ENCODE measurements at places on chromosomes 12 and 14.

- H3K4me1 ChIP-seq: no peaks in the 10 kb centered on the region
- no peaks in the 10 kb centered on the region for H3K36me3 ChIP-seq
- no peak overlapping the region for H3K27ac ChIP-seq
- no peak for DNase-seq
These were observed 111.5 kb upstream of the KITLG start for GRCh38 chr12:88691811-88692210.

- H3K4me1 ChIP-seq: no peaks in the 10 kb centered on the region
- DNase-seq: no peak
- no peaks in the 10 kb centered on the region for H3K27me3 ChIP-seq
These were observed 15.2 kb downstream of the MSI1 start for GRCh38 chr12:120353556-120354317.

GRCh38 chr12:15856097-15856982 is 25.8 kb upstream of the STRAP start:
- H3K36me3 ChIP-seq: no peaks in the 10 kb centered on the region
- H3K27ac ChIP-seq: no peak overlapping the region
- H3K27me3 ChIP-seq: no peaks in the 10 kb centered on the region
- no peaks in the 10 kb centered on the region for H3K4me1 ChIP-seq
- no peak overlapping the region for H3K4me3 ChIP-seq

- H3K27me3 ChIP-seq: no peaks in the 10 kb centered on the region
- H3K36me3 ChIP-seq: no peaks in the 10 kb centered on the region
- no peak for DNase-seq
- H3K4me3 ChIP-seq: no peak overlapping the region
These were observed 146.4 kb downstream of the ADGRD1 start for GRCh38 chr12:131100031-131100674.

DNA sequence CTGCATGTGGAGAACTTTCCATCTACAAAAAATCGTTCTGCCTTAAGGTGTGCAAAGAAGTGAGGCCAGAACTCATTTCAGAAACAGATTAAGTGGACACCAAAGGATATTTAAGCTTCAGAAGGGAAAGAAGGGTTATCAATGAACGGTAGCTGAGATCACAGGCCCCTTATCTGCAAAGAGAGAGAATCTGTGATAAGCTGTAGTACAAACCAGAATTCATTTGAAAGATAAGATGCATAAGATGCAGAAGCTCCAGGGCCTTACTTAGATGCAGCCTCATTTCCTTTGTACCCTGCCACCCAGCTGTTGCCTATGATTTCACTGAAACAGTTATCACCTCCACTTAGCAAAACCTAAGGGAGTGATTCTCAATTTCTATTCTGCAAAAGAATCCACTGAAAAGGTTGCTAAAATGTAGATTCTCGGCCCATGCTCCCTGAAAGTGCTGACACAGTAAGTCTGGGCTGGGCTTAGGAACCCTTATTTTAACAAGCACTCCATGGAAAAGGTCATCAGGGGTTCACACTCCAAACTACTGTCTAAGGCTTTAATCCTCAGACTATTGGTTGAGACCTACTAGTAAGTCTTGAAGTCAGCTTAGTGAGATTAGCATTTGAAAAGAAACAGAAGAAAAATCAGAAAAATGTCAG is 64.8 kb downstream of the HELB start:
- H3K27me3 ChIP-seq: no peaks in the 10 kb centered on the region
- H3K4me3 ChIP-seq: no peak overlapping the region
- no peak for DNase-seq
- H3K27ac ChIP-seq: no peak overlapping the region

GRCh38 chr14:59788176-59788575 is 82.4 kb downstream of the RTN1 start:
- H3K4me1 ChIP-seq: no peaks in the 10 kb centered on the region
- no peaks in the 10 kb centered on the region for H3K36me3 ChIP-seq
- H3K4me3 ChIP-seq: no peak overlapping the region
- no peak for DNase-seq
- no peak overlapping the region for H3K27ac ChIP-seq

GRCh38 chr12:45644541-45644940 is 85.0 kb upstream of the ARID2 start:
- H3K27me3 ChIP-seq: no peaks in the 10 kb centered on the region
- no peak for DNase-seq
- H3K27ac ChIP-seq: no peak overlapping the region
- H3K36me3 ChIP-seq: no peaks in the 10 kb centered on the region

GRCh38 chr12:82625523-82625922 is 61.2 kb upstream of the TMTC2 start:
- no peak for DNase-seq
- H3K27me3 ChIP-seq: no peaks in the 10 kb centered on the region
- H3K4me1 ChIP-seq: no peaks in the 10 kb centered on the region
- no peaks in the 10 kb centered on the region for H3K36me3 ChIP-seq

- H3K4me3 ChIP-seq: no peak overlapping the region
- H3K4me1 ChIP-seq: no peaks in the 10 kb centered on the region
- H3K27me3 ChIP-seq: no peaks in the 10 kb centered on the region
- H3K36me3 ChIP-seq: no peaks in the 10 kb centered on the region
These were observed 26.0 kb downstream of the C12orf42 start for GRCh38 chr12:103469719-103470118.

DNA sequence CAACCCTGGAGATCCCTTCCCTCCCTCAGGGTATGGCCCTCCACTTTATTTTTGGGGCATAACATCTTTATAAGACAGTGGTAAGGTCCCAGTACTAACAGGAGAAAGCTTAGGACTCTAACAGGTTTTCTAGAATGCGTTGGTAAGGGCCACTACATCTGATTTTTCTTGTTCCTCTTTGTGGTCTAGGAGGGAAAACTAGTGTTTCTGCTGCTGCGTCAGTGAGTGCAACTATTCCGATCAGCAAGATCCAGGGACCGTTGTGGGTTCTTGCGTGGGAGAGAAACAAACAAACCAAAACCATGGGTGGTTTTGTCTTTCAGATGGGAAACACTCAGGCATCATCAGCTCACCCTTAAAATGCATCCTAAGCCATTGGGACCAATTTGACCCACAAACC is 123.6 kb upstream of the SLC16A7 start:
- H3K27me3 ChIP-seq: no peaks in the 10 kb centered on the region
- no peaks in the 10 kb centered on the region for H3K4me1 ChIP-seq
- DNase-seq: no peak
- no peak overlapping the region for H3K27ac ChIP-seq

DNA sequence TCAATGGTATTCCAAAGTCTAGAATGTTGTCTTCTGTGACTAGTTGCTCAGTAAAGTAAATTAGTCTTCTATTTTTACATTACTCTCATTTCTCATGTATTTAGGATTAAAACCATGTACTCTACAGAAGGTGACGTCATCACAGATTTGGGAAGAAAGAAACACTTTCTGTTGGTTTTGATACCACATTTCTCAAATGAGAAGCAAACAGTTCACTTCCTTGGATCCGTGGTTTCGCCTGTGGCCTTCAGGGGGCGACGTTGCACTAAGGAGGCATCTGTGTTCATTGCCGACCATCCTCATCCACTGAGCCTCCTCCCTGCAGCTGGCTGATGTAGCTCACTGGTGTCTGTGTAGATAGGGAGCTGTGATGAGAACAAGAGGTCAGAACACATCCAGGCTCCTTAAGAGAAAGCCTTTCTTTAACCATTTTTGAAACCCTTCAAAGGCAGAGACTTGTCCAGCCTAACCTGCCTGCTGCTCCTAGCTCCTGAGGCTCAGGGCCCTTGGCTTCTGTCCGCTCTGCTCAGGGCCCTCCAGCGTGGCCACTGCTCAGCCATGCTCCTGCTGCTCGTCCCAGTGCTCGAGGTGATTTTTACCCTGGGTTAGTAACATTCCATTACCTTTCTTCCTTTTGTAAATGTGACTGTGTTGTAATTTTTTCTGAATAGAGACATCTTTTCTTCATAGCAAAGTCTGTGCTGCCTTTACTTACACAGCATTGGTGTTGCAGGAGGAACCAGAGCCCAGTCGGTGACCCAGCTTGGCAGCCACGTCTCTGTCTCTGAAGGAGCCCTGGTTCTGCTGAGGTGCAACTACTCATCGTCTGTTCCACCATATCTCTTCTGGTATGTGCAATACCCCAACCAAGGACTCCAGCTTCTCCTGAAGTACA is 220.6 kb upstream of the OR4E1 start:
- DNase-seq: no peak
- H3K27me3 ChIP-seq: no peaks in the 10 kb centered on the region
- no peak overlapping the region for H3K4me3 ChIP-seq
- no peaks in the 10 kb centered on the region for H3K36me3 ChIP-seq

GRCh38 chr12:129610601-129611120 is 293.2 kb downstream of the TMEM132D start:
- H3K27ac ChIP-seq: no peak overlapping the region
- no peak overlapping the region for H3K4me3 ChIP-seq
- H3K36me3 ChIP-seq: no peaks in the 10 kb centered on the region

DNA sequence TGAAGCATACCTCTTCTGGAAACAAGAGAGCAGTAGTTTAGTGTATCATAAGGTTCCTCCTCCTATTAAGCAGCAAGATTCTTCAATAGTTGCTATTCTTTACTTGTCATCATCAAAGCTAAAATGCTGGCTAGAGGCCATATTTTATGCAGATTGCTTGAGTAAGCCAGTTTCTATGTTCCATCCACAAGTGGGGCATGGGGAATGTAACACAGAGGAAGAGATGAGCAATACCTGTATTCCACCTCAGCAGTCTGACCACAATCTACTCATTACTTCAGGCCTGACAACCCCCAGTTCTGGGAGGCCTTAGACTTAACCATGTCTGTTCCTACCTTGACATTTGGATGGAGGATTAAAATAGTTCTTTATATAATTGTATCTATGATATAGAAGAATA is 423.6 kb downstream of the BTG1 start:
- H3K4me3 ChIP-seq: no peak overlapping the region
- H3K27ac ChIP-seq: no peak overlapping the region
- H3K4me1 ChIP-seq: no peaks in the 10 kb centered on the region
- H3K27me3 ChIP-seq: no peaks in the 10 kb centered on the region
- no peak for DNase-seq

DNA sequence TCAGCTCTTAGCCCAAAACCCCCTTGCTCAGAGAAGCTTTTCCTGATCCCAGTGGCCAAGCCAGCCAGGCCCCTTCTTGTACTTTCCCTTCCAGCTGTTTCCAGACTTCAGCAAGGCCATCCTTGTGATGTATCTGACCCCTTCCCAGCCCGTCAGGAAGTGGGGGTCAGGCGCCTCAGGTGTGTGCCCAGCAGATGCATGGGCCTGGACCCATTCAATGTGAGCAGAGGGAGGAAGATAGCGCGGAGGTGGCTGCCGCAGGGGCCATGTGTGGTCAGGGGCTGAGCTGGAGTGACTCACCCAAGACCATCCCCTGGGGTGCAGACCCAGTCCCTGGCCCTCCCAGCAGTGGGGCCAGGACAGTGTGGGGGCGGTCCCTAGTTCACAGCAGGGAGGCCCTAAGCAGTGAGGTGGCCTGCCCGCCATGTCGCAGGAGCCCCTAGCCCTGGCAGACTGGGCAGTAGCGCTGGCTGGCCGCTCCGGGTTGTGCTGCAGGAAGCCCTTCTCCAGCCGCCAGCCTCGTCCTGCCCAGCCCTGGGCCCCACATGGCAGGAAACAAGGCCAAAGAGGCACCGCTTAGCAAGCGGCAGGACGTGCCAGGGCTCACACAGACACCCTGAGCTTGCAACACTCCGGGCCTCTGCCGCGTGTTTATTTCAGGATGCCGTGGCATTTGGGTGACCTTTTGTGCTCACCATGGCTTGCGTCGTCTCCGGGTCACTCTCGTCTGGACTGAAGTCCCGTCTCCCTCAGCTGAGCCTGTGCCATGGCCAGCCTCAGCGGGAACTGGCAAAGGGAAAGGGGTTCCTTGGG is 12.0 kb downstream of the ADSS1 start:
- H3K27me3 ChIP-seq: no peaks in the 10 kb centered on the region
- peaks cover 6% of the 10 kb centered on the region for H3K36me3 ChIP-seq
- peak overlapping the region; percentile 87 for H3K27ac ChIP-seq
- DNase-seq: peak; percentile 71

Data from kidney (tissue), 22 donors.